ENCODE measurements at places on chromosomes 2 and 18.

- no peak for DNase-seq
Observed at GRCh38 chr2:218829868-218830451, 1.6 kb downstream of the PRKAG3 start.

GRCh38 chr2:3574155-3574554 is 905 bp upstream of the RPS7 start:
- DNase-seq, result no peak

DNA sequence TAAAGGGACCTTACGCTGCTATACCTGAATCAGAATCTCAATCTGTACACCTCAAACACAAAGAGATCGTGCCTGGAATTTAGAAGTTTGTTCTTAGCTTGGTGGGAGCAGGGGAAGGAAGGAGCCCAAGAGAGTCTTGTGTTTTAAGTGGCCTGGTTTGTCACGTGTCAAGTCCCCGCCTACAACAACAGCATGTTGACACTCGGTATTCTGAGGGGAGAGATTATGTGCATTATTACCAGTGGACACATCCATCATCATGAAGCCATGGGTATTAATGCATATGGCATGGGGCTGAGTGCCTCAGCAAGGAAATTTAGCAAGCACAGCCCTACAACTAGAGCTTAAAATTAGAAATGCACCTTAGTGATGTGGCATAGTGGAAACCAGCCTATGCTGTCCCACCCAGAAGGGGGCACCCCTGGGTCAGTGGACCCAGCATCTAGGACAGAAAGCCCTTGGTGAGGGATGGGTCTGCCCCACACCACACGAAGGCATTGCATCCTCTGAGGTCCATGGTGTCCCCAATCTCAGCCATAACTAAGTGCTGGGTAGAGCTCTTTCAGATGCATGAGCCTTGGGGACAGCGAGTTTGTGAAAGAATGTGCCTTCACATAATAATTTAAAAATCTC is 138.7 kb downstream of the MGAT5 start:
- no peak for DNase-seq

- no peak for DNase-seq
Observed at GRCh38 chr2:25825238-25825637, 53.0 kb downstream of the ASXL2 start.

DNA sequence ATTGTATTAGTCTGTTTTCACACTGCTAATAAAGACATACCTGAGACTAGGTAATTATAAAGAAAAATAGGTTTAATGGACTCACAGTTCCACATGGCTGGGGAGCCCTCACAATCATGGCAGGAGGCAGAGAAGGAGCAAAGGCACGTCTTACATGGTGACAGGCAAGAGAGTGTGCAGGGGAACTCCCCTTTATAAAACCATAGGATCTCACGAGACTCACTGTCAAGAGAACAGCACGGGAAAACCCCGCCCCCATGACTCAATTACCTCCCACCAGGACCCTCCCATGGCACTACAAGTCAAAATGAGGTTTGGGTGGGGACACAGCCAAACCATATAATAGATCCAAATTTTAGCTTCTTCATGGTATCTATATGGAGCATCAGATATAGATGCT is 69.6 kb upstream of the TMEM87B start:
- DNase-seq, result no peak
